Activated T-cell treated with anti-CD3 and anti-CD28 coated beads, Interleukin-2, amount 50 U/mL, for 72 hours (primary cell): ENCODE measurements at places on chromosomes 4 and X. TPM values are rescaled to one million over a fixed set of nuclear protein-coding genes. Genes with fewer than 3 reads are reported as not detected.
A peak's percentile ranks its signal among the peaks of the same experiment; 100 is the strongest.

GRCh38 chrX:19695884-19696283 is 180.6 kb upstream of the MAP3K15 start:
- peaks cover 23% of the 10 kb centered on the region for H3K4me1 ChIP-seq
- no peak overlapping the region for H3K4me3 ChIP-seq

GRCh38 chrX:56554870-56555269 is 8.6 kb upstream of the UBQLN2 start:
- H3K27ac ChIP-seq = no peak overlapping the region
- no peaks in the 10 kb centered on the region for H3K36me3 ChIP-seq

GRCh38 chr4:128854433-128854832 is 44.9 kb downstream of the JADE1 start:
- H3K4me3 ChIP-seq = peak overlapping the region; percentile 56
- H3K27ac ChIP-seq = peak overlapping the region; percentile 97
- peaks cover 49% of the 10 kb centered on the region for H3K36me3 ChIP-seq
- no peaks in the 10 kb centered on the region for H3K27me3 ChIP-seq

DNA sequence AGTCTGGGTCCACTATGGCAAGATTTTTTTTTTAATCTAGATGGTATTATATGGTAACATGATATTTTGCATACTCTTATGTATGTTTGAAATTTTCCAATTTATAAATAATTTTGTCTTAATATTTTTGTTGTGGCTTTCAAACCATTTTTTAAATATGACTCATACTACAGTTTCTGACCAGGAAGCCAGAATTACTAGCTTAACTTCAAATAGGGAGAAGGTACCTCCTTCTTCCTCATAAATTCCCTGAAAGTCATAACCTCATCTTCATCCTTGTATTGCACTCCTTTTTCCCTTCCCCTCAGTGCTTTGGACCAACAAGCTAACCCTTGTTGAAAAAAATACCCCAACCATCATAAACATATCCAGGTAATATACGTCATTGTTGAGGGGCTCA is 21.6 kb downstream of the ARAP2 start:
- H3K27ac ChIP-seq = no peak overlapping the region

The CD40LG gene
- total RNA-seq = 26.5 TPM

DNA sequence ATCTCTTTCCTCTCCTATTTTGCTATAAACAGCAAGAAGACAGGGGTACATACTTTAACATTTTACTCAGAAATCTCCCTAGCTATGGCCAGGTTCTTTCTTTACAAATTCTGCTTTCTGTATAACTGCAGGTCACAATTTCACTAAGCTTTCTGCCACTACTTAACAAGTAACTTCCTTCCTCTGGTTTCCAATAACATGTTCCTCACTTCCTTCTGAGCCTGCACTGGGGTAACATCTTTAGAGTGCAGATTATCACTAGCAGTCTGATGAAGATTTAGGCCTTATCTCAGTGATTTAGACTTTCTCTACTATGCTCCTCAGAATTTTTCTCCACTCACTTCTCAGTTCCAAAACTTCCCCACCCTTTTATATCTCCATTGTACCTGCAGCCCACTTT is 1930.5 kb upstream of the AGA start:
- H3K27ac ChIP-seq = no peak overlapping the region
- no peak overlapping the region for H3K4me3 ChIP-seq
- H3K27me3 ChIP-seq = no peaks in the 10 kb centered on the region
- no peaks in the 10 kb centered on the region for H3K4me1 ChIP-seq

The ATP10D gene
- 3.0 TPM for total RNA-seq

DNA sequence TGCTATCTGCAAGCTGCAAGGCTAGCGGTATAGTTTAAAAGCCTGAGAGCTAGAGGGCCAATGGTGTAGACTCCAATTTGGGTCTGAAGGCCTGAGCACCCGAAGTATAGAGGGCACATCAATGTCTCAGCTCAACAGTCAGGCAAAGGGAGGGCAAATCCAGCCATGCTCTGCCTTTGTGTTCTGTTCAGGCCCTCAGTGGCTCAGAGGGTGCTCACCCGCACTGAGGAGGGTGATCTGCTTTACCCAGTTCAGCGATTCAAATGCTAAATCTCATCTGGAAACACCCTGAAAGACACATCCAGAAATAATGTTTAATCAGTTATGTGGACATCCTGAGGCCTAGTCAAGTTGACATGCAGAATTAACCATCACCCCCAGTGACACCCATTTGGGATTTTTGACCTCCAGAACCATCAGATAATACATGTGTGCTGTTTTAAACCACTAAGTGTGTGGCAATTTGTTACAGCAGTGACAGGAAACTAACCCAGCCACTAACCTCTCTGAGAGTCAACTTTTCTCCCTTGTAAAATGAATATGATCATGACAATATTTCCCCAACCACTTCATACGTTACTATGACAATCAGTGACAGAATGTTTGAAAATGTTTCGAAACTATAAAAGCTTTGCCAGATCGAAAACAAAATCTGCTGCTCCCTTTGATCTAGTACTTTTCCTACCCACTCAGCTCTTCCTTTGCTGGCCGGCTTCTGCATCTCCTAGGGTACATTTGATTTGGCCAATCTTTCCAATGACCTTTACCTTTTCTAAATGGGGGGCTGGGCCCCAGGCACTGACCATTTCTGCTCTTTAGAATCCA is 8.4 kb upstream of the TBL1X start:
- H3K27ac ChIP-seq = peak overlapping the region; percentile 57
- H3K27me3 ChIP-seq = peaks cover 6% of the 10 kb centered on the region
- DNase-seq = peak; percentile 32
- H3K4me1 ChIP-seq = peaks cover 42% of the 10 kb centered on the region
- H3K4me3 ChIP-seq = peak overlapping the region; percentile 43
- H3K36me3 ChIP-seq = no peaks in the 10 kb centered on the region

DNA sequence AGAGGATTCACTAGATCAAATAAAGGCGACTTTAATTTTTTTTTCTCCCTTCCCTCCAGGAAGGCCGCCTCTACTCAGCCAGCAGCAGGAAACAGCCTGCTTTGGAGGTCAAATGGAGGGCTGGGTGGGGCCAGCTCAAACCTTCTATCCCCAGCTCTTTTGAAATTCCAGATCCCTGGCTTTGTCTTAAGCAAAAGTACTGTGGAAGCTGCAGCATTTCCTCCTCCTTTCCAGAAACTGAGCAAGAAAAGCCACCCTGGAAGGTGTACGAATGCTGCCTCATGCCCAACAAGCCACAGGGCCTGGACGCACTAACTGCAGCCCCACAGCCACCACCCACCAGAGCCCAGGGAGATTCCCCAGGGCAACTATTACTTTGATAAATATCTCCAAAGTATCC is 55.1 kb upstream of the ZCCHC13 start:
- peaks cover 10% of the 10 kb centered on the region for H3K27me3 ChIP-seq
- H3K4me3 ChIP-seq = no peak overlapping the region
- no peak overlapping the region for H3K27ac ChIP-seq
- DNase-seq = no peak
- no peaks in the 10 kb centered on the region for H3K4me1 ChIP-seq

GRCh38 chrX:102979536-102979935 is 42.5 kb downstream of the RAB40AL start:
- H3K4me3 ChIP-seq = no peak overlapping the region
- H3K27me3 ChIP-seq = peaks cover 35% of the 10 kb centered on the region
- H3K4me1 ChIP-seq = no peaks in the 10 kb centered on the region
- no peak for DNase-seq
- no peak overlapping the region for H3K27ac ChIP-seq

GRCh38 chr4:14149176-14150053 is 521.9 kb upstream of the BOD1L1 start:
- no peak overlapping the region for H3K4me3 ChIP-seq
- no peaks in the 10 kb centered on the region for H3K4me1 ChIP-seq
- DNase-seq = no peak
- no peaks in the 10 kb centered on the region for H3K27me3 ChIP-seq
- no peak overlapping the region for H3K27ac ChIP-seq
- H3K36me3 ChIP-seq = no peaks in the 10 kb centered on the region

The SPIN4 gene
- total RNA-seq = 5.4 TPM

DNA sequence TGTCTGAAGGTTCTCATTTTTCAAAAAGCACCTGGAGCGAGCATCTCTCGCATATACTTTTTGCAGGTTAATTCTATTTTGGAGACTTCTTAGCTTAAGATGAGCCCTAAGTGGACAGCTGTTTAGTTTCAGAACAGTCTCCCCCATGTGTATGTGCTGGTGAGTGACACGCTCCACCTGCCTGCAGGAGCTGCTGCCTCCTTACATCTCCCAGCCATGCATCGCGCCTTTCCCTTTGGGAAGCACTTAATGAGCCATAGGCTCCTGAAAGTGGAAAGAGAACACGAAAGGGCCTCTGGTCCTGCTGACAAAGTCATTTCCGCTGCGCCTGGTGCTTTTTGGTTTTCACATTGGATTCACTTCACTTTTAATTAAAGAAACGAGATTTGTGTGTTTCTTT is 56.1 kb downstream of the TRIML2 start:
- no peaks in the 10 kb centered on the region for H3K27me3 ChIP-seq
- H3K27ac ChIP-seq = no peak overlapping the region
- no peaks in the 10 kb centered on the region for H3K4me1 ChIP-seq
- no peak for DNase-seq
- H3K36me3 ChIP-seq = peaks cover 5% of the 10 kb centered on the region
- H3K4me3 ChIP-seq = no peak overlapping the region

- no peak for DNase-seq
- H3K27ac ChIP-seq = no peak overlapping the region
- no peaks in the 10 kb centered on the region for H3K36me3 ChIP-seq
- no peak overlapping the region for H3K4me3 ChIP-seq
Observed at GRCh38 chr4:137180349-137180748, 351.9 kb downstream of the PCDH18 start.

The ETDC gene
- not detected for total RNA-seq

DNA sequence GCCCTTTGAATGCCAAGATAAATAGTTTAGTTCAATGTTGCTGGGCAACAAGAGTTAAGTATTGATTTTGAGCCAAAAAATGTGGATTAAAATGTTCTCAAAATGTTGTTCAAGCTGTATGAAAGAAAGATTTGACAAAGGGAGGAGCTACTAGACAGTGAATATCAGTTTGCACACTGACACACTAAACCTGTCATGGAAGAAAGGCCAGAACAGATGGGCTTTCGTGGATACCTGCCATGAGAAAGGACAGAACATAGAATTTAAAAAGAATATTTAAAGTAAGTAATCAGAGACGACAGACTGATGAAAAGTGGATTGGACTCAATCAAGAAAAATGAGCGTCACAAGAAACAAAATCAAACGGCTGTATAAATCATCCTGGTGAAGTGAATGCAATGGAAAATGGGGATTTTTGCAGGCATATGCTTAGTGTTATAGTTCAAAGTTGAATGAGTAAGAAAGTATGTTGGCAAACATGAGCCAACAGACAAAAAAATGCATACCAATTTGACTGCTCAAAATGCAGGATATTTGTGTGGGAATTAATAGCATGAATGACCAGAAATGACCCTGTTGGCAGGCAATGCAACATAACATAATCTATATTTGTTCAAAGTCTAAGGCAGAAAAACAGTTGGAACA is 7.4 kb downstream of the PCDH18 start:
- no peaks in the 10 kb centered on the region for H3K36me3 ChIP-seq
- no peak overlapping the region for H3K27ac ChIP-seq
- H3K4me1 ChIP-seq = no peaks in the 10 kb centered on the region
- H3K27me3 ChIP-seq = no peaks in the 10 kb centered on the region

DNA sequence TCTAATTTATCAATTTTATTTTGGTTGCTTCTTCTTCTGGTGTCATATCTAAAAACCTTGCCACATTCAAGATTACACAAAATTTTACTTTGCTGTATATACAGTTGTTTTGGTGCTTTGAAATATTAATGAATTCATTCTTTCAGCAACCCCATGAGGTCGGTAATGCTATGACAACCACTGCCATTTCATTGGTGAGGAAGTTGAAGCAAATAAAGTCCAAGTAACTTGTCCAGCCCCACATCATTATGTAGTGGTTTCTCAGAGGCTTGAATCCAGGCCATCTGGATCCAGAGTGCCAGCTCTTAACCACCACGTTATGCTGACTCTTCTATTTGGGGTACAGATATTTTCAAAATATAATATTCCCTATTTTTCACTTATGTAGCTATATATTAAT is 42.2 kb downstream of the UGT2A3 start:
- H3K36me3 ChIP-seq = no peaks in the 10 kb centered on the region
- no peak overlapping the region for H3K27ac ChIP-seq
- no peak overlapping the region for H3K4me3 ChIP-seq
- no peak for DNase-seq

DNA sequence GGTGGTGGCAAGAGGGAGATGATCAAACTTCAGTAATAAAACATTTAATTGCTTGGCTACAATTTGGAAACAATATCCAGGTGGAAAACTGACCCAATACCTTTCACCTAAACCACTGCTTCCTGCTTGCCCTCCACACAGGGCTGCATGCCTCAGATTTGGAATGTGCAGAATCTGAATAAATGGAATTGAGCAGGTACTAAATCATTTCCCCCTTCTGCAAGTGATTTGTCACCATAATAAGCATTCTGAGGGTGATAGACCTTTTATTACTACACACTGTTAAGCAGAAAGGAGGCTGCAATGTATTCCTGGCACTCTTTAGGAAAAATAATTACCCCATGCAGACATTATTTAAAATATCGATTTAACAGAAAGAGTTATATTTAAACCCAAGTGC is 291.8 kb downstream of the IDS start:
- no peaks in the 10 kb centered on the region for H3K36me3 ChIP-seq
- peaks cover 21% of the 10 kb centered on the region for H3K27me3 ChIP-seq
- no peak for DNase-seq
- H3K4me3 ChIP-seq = no peak overlapping the region
- H3K4me1 ChIP-seq = no peaks in the 10 kb centered on the region
- no peak overlapping the region for H3K27ac ChIP-seq

GRCh38 chr4:182367153-182367552 is 124.0 kb downstream of the TENM3 start:
- H3K36me3 ChIP-seq = no peaks in the 10 kb centered on the region
- H3K27ac ChIP-seq = no peak overlapping the region
- DNase-seq = no peak
- no peak overlapping the region for H3K4me3 ChIP-seq

The ATP5ME gene
- 108 TPM for total RNA-seq

The MSL3 gene
- 101 TPM for total RNA-seq

The TLR2 gene
- 1.4 TPM for total RNA-seq

GRCh38 chr4:104631000-104631399 is 136.3 kb upstream of the CXXC4 start:
- DNase-seq = no peak
- H3K4me1 ChIP-seq = no peaks in the 10 kb centered on the region
- no peaks in the 10 kb centered on the region for H3K36me3 ChIP-seq
- no peak overlapping the region for H3K4me3 ChIP-seq

GRCh38 chrX:113399506-113400192 is 559.0 kb upstream of the AMOT start:
- no peak overlapping the region for H3K27ac ChIP-seq
- H3K4me1 ChIP-seq = no peaks in the 10 kb centered on the region
- no peak for DNase-seq

The RAB33B gene
- 11.6 TPM for total RNA-seq
